ENCODE measurements at places on chromosomes 7 and 10. TPM values are rescaled to one million over a fixed set of nuclear protein-coding genes. Genes with fewer than 3 reads are reported as not detected.

GRCh38 chr10:111103196-111103840 lies 26.5 kb downstream of the ADRA2A start:
- H3K36me3 ChIP-seq, result no peaks in the 10 kb centered on the region
- DNase-seq, result no peak
- H3K4me1 ChIP-seq, result no peaks in the 10 kb centered on the region
- no peak overlapping the region for H3K4me3 ChIP-seq

Gene NME8
- not detected for total RNA-seq

Gene MYPN
- total RNA-seq, result 0.05 TPM

DNA sequence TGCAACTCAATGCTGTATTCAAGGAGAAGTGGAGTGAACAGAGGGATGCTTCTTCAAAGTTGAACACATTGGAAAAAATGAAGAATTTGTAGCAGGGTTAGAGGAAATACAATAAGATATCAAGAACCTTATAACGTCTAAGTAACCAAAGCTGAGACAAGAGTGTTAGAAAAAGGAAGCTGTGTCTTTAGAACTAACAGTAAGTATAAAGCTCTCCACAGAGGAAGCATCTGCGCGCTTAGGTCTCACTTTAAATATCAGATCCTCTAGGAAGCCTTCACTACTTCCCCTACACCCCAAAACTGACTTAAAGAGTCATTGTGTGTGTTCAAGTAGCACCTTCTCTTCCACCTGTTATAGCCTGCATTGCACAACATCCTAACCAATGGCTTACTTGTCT lies 43.0 kb downstream of the CH25H start:
- H3K27ac ChIP-seq, result peak overlapping the region; percentile 14
- peak overlapping the region; percentile 54 for H3K4me3 ChIP-seq
- no peak for DNase-seq
- H3K36me3 ChIP-seq, result no peaks in the 10 kb centered on the region

- H3K4me1 ChIP-seq, result no peaks in the 10 kb centered on the region
- H3K27ac ChIP-seq, result no peak overlapping the region
- no peak for DNase-seq
- no peaks in the 10 kb centered on the region for H3K36me3 ChIP-seq
Measured at GRCh38 chr7:150968734-150969372, 9.3 kb downstream of the KCNH2 start.

DNA sequence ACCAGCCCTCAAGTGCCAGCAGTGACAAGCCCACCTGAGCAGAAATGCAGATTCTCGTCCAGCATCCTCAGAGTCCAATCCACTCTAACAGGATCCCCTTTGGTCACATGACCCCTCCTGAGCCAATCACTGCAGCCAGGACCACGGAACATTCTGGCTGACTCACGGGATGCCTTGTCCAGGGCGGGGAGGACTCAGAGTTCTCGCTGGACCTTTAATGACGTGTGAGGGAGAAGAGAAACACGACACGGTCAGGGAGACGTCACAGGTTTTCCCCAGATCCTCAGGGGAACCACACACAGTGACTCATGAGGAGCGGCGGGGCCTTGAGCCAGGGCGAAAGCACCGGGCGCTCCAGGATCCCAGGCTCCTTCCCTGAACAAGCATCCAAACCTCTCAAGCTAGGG lies 155.7 kb downstream of the PTPRN2 start:
- H3K27ac ChIP-seq, result no peak overlapping the region
- H3K4me3 ChIP-seq, result no peak overlapping the region
- no peak for DNase-seq
- no peaks in the 10 kb centered on the region for H3K4me1 ChIP-seq

DNA sequence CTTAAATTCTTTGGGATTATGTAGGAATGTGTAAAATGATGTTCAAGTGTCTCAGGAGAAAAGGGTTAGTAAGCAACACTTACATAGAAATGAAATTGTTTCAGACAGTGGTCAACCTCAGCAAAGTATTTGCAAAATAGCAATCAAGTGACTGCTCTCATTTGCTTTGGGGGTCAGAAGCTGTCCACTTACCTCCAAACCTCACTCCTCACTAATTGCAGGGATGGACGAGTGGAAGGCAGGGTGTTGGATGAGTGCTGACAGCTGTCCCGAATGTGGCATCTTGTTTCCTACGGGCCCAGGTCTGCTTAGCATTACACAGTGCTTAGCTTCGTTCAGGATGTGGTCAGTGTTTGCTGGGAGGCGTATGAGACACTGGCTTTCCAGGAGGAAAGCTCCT lies 437.0 kb downstream of the SUGCT start:
- DNase-seq, result no peak
- no peak overlapping the region for H3K27ac ChIP-seq
- no peaks in the 10 kb centered on the region for H3K36me3 ChIP-seq
- H3K4me1 ChIP-seq, result no peaks in the 10 kb centered on the region
- no peak overlapping the region for H3K4me3 ChIP-seq

Gene AGAP6
- total RNA-seq, result 17.9 TPM

- no peaks in the 10 kb centered on the region for H3K36me3 ChIP-seq
- no peak overlapping the region for H3K4me3 ChIP-seq
- no peak overlapping the region for H3K27ac ChIP-seq
- peaks cover 14% of the 10 kb centered on the region for H3K4me1 ChIP-seq
- no peak for DNase-seq
- H3K27me3 ChIP-seq, result peaks cover 16% of the 10 kb centered on the region
Measured at GRCh38 chr10:127948791-127949190, 41.9 kb downstream of the PTPRE start.

DNA sequence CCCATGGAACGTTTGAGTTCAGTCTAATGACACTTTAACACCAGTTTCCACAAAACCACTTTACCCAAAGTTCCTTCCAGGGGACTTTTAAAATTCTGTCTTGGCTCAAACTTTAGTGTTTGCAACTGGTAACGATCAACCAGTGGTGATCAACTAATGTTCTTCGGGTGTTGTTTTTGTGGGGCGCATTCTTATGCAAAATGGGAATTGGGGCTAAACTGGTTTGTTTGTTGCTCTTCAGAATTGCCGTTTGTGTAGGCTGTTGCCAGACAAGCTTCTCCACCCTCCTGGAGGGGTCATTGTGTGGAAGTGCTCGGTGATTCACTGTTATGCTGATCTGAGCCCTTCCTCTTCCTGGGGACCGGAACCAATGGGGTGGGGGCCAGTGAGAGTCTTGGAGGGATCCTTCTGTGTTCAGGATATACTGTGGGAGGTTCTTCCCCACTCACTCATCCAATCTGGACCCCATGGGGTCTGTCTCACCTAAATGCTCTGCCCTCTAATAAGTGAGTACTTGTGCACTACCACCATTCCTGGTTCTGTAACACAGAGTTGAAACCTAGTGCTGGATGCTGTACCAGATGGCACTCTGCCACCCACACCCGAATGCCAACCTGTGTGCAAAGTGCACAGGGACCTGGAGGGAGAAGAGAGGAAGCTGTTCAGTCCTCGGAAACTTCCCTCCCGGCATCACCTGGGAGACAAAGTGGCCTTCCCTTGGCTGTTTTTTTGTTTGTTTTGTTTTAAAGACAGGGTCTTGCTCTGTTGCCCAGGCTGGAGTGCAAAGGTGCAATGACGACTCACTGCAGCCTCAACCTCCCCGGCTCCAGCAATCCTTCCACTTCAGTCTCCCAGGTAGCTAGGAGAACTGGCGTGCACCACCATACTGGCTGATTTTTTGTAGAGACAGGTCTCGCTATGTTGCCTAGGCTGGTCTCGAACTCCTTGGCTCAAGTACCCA lies 2.1 kb downstream of the NFE2L3 start:
- H3K4me3 ChIP-seq, result peak overlapping the region; percentile 96
- peaks cover 7% of the 10 kb centered on the region for H3K36me3 ChIP-seq
- H3K4me1 ChIP-seq, result peaks cover 62% of the 10 kb centered on the region

Gene DOCK1
- 0.28 TPM for total RNA-seq

Gene GPR26
- not detected for total RNA-seq

- H3K4me1 ChIP-seq, result no peaks in the 10 kb centered on the region
- no peaks in the 10 kb centered on the region for H3K27me3 ChIP-seq
- H3K27ac ChIP-seq, result no peak overlapping the region
Measured at GRCh38 chr7:33973231-33974015, 68.1 kb downstream of the BMPER start.

DNA sequence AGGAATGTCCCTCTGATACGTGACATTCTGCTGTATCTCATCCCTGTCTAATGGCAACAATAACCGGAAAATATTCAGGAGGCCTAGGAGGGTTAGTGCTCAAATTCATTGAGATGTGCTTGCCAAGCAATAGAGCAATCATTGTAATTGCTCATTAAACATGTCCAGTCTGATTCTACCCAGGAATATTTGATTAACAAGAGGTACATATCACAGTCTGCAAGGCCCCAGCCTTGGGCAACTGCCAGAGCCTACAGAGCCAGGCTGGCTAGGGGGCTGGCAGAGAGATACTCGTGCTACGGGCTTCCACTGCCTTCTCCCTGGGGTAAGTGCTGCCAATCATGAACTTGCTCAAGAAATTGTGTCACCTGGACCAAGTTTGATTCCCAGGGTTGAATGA lies 99.1 kb downstream of the ALOX5 start:
- H3K27me3 ChIP-seq, result no peaks in the 10 kb centered on the region
- peaks cover 30% of the 10 kb centered on the region for H3K4me1 ChIP-seq
- DNase-seq, result no peak

- no peaks in the 10 kb centered on the region for H3K4me1 ChIP-seq
- H3K27me3 ChIP-seq, result peaks cover 28% of the 10 kb centered on the region
- H3K4me3 ChIP-seq, result no peak overlapping the region
- no peak for DNase-seq
Measured at GRCh38 chr10:124166431-124167125, 73.2 kb upstream of the CHST15 start.
